ENCODE measurements at places on chromosomes 12 and 14.

DNA sequence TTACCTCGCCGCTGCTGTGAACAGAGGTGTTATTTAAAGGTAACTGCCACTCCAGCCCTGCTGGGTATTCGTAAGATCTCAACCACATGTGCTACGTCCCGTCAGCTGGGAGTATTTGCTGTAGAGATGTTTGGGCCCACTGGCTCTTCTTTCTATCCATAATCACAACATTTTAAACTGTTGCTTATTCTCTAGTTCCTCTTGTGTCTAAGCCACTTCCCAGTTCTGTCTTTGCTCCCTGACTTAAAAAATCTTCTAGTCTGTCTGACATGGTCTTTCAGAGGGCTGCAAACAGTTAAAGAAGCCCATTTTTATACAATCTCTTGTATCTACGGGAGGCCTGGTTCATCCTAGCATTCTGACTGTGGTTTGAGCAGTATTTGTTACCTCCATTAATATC, 33.2 kb upstream of the HELB start:
- DNase-seq: no peak

DNA sequence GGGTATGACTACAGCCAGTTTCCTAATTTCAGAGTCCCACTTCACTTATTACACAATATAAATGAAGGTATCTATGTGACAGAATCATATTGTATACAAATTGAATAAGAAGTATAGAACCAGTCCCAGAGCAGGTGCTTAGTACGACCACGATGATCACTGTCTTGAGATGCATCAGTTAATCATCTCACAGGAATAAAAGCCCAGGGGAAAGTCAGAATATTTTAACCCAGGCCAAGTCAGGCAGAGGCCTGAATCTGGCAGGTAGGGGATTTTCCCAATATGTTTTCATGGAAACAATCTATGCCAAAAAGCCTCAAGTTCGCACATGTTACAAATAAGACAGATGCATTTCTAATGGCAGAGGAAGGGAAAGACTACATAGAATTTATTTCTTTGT, 758.4 kb downstream of the BCL11B start:
- no peak for DNase-seq

- DNase-seq: no peak
Measured at GRCh38 chr12:130689408-130690405, 26.4 kb downstream of the RIMBP2 start.

- DNase-seq: no peak
Measured at GRCh38 chr14:43786066-43786762, 720.9 kb downstream of the FSCB start.

- DNase-seq: no peak
Measured at GRCh38 chr12:82958966-82959365, 272.3 kb downstream of the TMTC2 start.

DNA sequence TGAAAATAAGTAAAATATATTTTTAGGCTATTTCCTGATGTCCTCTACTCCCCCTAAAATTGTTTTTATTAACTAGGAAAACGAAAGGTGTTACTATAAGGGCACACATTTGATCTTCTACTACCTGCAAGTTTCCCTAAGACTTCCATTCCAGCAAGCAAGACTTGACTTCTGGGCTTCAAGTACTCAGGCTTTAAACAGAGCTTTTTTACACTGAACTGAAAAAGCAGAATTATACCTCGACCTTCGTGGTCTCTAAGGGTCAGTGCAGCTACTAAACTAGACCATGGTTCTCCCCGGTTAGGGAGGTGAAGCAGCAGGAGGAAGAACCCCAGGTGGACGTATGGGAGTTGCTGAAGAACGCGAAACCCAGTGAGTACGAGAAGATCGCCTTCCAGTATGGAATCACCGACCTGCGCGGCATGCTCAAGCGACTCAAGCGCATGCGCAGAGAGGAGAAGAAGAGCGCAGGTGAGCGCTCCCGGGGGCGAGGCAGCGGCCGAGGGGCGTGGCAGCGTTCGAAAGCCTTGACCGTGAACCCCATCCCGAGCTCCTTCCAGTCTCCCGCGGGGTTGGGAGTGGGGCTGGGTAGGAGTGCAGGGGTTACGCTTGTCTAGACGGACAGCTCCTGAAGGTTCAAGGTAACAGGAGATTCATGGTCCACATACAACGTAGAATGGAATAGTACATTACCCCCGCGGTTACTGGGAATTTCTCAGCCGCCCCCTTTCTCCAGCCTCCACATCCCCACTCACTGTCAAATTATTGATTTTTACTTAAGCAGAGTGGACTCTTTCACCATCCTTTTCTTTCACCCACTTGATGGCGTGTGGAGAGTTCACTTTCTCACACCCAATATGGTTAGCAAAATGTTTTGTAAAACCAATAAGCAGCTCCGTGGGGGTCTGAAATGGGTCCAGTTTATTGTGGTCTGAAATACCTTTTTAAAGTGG, 47.6 kb downstream of the MYBPC1 start:
- no peak for DNase-seq

GRCh38 chr14:67396381-67396970, 15.5 kb downstream of the PLEK2 start:
- peak; percentile 9 for DNase-seq

DNA sequence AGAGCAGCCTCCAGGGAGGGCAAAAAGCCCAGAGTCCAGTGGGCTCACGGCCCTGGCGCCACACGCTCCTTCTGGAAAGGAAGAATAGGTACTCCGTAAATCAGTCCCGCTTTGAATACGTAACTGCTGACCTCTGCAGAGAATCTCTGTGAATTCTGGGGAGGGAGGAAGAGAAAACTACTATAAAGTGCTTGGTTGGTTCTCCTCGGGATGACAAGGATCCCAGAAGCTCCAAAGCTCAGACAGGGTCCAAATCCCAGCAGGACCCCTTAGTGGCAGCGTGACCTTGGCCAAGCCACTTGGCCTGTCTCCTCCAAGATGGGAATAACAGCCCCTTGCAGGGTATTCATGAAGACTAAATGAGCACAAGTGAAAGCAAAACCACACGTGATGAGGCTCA, 31.7 kb downstream of the ANO2 start:
- no peak for DNase-seq

GRCh38 chr14:105487449-105487985, 831 bp downstream of the CRIP1 start:
- DNase-seq: no peak

DNA sequence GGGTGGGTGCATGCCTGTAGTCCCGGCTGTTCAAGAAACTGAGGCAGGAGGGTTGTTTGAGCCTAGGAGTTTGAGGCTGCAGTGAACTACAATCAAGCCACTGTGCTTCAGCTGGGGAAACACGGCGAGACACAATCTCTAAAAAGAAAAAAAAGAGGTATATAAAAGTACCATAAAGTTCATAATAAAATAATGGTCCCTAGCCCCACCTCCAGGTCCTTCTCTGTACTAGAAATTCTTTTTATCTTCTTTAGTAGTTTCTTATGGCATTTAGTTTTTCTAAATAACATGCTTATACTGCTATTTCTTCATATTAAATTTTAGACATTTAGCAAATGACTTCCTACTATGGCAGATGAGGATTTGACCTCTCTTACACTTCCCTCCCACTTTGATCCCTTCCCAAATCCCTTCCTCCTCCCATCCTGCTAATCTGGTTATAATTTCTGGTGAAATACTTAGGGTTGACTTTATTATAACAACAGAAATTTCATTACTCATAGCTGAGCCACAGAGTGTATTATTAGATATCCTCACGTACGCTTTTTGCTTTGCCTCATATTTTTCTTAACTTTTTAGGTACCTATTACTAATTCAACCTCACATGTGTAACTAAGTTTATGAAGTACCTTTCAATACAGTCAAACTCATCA, 94.7 kb downstream of the SLC41A2 start:
- DNase-seq: peak; percentile 72

- no peak for DNase-seq
Measured at GRCh38 chr14:67409461-67409860, 2.5 kb downstream of the PLEK2 start.

- no peak for DNase-seq
Measured at GRCh38 chr14:22844221-22845102, 8.1 kb downstream of the MMP14 start.

GRCh38 chr12:124667506-124668326, 100.3 kb upstream of the NCOR2 start:
- no peak for DNase-seq

GRCh38 chr14:46259536-46259935, 392.0 kb downstream of the RPL10L start:
- DNase-seq: no peak

DNA sequence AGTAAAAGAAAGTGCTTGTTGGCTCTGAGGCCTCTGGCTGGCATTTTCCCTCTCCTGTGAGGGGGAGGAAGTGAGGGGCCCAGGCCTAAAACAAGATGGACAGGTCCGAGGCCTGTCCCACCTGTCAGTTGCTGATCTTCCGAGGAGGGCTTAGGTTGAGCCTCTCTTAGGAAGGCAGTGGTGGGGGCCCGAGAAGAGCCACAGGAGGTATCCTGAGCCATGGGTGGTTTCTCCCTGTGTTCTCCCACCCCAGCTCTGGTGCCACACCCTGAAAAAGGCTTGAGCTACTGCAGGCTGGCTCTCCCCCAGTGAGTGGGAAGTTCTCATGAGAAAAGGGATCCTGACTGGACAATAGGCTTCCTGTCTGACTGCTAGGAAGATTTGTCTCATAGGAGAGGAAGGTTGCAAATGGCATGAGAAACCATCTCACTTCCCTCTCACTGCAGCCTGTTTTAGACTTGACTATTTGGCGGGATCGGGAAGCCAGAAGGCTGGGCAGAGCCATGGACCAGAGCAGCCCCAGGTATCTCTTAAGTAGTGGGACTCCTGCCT, 72.1 kb upstream of the SRSF5 start:
- DNase-seq: no peak

GRCh38 chr14:61602003-61602732, 93.1 kb upstream of the HIF1A start:
- no peak for DNase-seq

DNA sequence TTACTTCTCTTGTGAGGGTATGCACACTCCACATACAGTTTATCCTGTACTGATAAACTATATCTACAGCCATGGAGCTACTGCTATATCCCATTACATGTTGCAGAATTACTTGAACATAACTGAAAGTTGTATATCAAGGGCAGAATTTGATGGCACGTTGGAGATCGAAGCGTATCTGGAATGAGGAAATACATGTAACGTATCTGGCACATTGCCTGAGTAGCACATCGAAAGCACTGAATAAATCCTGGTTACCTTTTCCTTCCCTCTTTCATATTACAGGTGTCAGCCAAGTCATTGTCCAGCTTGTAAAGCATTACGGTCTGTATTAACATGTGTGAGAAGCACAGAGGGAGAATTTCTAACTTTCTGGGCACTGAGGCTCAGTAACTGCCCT, 42.1 kb upstream of the LIN7A start:
- no peak for DNase-seq

GRCh38 chr12:1380171-1380851, 214.1 kb downstream of the FBXL14 start:
- DNase-seq: no peak

- no peak for DNase-seq
Measured at GRCh38 chr12:27913999-27914614, 58.4 kb downstream of the PTHLH start.

DNA sequence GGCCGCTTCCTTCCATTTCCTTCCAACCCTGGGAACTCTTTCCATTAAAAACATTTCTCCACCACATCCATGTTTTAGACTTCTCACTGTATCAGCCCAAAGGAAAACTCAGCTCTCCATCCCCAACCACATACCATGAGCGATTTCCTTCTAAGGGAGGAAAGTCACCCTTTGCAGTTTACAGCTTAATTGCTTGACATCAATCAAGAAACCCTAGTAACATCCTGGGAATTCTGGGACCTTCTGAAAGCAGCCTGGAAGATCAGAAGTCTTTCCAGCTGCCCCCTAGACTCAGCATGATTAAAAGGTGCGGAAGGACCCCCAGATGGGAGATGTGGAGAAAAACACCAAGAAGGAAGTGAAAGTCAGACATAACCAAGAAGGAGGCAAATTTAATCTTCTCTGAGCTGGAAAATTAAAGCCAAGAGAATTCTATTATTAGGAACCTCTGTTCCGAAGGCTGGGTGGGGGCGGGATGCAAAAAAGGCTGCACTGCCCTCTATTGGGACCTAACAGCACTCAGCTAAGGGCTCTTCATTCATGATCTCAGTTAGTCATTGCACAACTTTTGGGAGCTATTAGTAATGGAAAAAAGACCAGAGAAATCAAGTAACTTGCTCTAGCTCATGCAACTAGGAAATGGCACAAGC, 73.3 kb upstream of the PLXNC1 start:
- DNase-seq: peak; percentile 82

- DNase-seq: no peak
Measured at GRCh38 chr14:31881531-31882310, 195.4 kb upstream of the ARHGAP5 start.

DNA sequence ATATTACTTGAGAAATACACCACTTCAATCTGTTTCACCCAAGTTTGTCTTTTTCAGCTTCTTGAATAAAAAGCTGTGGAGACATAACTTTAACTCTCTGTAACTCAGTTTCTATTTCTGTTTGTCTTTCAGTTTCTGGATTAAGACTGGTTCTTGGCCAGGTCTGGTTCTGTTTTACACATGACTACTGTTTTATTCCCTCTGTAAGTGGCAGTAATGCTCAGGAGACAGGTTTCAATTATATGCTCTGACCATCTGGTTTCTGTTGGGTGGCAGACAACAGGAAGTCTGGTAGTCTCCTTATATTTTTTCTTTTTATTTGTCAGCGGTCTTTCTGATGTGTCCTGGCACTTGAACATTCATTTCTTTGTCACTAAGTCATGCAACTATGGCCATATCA, 102.9 kb downstream of the RPS29 start:
- DNase-seq: no peak

- DNase-seq: no peak
Measured at GRCh38 chr12:53346491-53346890, 10.3 kb upstream of the SP7 start.

DNA sequence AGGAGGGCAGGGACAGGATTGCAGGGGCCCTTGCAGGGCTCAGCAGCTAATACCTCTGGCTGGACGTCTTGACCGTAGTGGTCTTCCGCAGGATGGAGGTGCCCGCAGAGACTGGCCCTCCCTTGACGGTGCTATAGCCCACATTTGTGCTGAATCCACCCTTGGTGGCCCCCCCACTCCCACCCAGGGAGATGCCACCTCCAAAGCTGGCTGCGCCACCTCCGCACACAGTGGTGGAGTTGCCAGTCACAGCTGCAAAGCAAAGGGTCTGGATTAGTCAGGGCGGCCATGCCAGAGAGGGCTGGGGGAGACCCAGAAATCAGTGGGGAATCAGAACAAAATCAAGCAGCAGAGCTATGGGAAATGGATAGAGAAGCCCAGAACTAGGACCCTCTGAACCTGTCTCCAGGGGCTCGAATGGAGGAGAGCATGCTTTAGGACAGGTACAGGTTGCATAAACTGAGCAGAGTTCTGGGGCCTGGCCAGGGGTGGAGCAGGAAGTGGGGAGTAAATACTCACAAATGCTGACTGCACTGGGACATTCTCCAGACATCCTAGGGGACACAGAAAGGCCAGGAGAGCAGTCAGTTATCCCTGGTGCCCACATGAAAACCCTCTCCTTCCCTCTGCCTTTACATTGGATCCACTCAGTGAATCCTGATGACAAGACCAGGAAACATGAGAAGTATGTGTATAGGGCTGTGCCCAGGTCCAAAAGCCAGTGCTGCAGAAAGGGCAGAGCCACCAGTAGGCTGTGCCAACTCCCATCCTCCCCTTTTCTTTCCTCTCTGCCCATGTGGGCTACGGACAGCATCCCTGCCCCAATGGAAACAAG, 8.1 kb upstream of the KRT4 start:
- no peak for DNase-seq

GRCh38 chr12:45587877-45588533, 141.5 kb upstream of the ARID2 start:
- DNase-seq: no peak

Data from fibroblast of skin of left biceps (primary cell).